BE2C (cell line): ENCODE measurements at places on chromosomes 13 and 19.

DNA sequence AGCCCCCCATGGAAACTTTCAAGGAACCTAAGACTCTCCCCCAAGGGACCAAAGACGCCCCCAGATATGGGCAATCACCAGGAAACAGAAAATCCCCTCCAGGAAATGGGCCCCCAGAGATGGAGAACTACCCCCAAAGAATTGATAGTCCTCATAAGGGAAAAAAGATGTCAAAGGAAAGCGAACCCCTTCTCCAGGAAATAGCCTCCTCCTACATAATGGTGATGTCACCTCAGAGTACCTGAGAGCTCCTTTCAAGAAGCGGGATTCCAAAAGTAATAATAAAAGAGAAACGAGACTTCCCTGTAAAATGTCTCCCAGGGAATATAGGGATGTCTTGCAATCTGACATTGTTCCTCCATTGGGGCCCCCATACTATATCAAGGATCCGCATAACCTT lies 1.1 kb downstream of the CDKN2D start:
- no peak for DNase-seq

- no peak for DNase-seq
Measured at GRCh38 chr13:95716231-95716630, 39.3 kb downstream of the DNAJC3 start.

- DNase-seq, result no peak
Measured at GRCh38 chr19:41223431-41224234, 4.6 kb downstream of the AXL start.

DNA sequence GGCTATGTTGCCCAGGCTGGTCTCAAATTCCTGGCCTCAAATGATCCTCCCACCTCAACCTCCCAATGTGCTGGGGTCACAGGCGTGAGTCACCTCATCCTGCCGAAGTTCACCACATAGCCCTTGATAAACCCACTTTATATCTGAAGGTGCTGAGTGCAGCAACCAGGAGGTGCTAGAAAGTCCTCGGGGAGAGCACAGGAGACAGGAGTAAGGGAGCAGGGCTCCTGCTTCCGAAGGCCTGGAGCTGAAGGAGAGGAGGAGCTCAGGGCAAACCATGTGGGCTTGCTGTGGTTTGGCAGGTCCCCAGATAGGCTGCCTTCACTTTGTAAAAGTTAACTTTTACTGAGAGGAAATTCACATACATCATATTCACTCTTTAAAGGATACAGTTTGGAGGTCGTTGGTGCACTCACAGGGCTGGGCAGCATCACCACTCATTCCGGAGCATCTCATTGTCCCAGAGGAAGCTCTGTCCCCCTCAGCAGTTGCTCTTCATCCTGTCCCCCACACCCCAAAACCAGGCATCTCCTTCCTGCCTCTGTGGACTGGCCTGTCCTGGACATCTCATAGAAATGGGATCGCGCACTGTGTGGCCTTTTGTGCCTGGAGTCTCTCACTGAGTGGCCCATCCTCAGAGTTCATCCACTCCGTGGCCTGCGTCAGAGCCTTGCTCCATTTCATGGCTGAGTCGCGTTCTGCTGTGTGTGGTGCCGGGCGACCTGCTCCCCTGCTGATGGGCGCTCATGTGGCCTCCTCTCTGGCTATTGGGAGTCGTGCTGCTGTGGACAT lies 49.5 kb downstream of the KDM4B start:
- no peak for DNase-seq

DNA sequence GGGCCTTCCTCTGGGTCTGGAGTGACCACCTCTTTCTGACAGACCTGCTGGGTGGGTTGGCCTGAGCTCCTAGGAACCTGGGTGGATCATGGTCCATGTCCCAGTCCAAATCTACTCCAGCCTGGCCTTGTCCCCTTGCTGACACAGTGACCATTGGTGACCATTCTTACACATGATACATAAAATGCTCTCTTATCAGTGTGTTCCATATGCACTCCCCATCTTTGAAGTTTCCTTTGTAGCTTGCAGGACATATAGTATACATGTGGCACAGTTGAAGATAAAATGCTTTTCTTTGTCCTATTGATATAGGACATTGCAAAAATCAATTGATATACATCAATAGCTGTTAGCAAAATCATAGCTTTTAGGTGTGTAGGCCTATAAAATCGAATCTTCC lies 291.8 kb downstream of the MYO16 start:
- no peak for DNase-seq

- DNase-seq, result no peak
Measured at GRCh38 chr13:94548821-94549231, 47.1 kb downstream of the TGDS start.

DNA sequence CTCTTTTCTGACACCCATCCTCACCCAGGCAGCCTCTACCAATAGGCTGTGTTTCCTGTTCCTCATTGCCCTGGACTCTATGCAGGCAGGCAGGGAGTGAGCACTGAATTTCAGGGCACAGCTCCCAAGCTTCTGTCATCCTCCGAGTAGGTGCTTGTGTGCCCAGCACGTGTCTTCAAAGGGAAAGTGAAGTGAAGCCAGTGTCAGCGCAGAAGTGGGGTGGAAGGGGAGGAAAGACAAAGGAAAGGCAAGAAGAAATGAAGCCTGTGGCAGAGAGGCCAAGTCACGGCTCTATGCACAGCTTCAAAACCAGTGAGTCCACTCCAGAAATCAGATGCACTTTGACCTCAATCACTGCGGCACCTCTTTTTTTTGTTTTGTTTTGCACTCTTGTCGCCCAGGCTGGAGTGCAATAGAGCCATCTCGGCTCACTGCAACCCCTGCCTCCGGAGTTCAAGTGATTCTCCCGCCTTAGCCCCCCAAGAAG lies 16.9 kb downstream of the CEBPA start:
- DNase-seq, result no peak
